ENCODE measurements at places on chromosomes 1 and 21.

DNA sequence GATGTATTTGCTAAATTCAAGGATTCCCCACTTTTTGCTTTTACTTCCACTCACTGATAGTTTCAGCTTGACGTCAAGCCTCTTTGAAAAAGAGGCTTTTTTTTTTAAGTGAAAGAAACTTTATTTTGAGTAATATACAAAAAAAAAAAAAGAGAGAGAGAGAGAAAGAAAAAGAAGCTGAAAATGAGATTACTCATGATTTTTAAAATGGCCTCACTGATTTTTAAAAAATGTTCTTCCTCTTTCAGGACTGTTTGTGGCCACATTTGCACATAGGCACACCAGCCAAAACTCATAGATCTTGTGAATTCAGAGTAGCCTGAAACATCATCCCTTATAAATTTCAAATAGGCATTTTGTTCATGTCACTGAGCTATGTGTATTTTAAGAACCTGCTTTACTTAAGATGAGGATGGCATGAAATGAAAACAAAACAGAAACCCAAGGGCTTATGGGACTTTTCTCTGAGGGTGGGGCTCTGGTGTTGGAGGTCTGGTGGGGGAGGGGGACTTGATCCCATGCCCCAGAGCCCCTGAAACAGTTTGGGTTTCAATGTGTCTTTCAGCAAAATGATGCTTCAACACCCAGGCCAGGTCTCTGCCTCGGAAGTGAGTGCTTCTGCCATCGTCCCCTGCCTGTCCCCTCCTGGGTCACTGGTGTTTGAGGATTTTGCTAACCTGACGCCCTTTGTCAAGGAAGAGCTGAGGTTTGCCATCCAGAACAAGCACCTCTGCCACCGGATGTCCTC is 6.1 kb downstream of the ATF3 start:
- no peak for DNase-seq

DNA sequence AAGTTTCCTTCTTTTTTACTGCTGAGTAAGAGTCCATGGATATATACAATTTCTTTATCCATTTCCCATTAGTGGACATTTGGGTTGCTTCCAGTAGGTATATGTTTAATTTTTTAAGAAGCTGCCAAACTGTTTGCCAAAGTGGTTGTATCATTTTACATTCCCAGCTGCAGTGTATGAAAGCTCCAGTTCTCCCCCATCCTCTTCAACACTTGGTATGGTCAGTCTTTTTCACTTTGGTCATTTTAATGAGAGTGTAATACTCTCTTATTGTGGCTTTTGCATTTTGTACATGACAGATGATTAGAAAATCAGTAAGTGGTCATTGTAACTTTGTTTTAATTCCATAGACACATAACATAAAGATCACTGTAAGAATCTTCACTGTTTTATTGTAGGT is 22.5 kb downstream of the DOP1B start:
- no peak for DNase-seq

- no peak for DNase-seq
Observed at GRCh38 chr1:102783487-102783886, 324.8 kb downstream of the COL11A1 start.

- no peak for DNase-seq
Observed at GRCh38 chr21:46130831-46131587, 24.4 kb downstream of the FTCD start.
